Activated CD4-positive, alpha-beta T cell treated with anti-CD3 and anti-CD28 coated beads, Interleukin-2, amount 10 ng/mL, durations not matched to agents 24 days and 14 days (primary cell): ENCODE measurements at places on chromosomes 7 and 10. TPM values are rescaled to one million over a fixed set of nuclear protein-coding genes. Genes with fewer than 3 reads are reported as not detected.

GRCh38 chr7:27693794-27694193 is 31.1 kb upstream of the HIBADH start:
- no peak for DNase-seq

DNA sequence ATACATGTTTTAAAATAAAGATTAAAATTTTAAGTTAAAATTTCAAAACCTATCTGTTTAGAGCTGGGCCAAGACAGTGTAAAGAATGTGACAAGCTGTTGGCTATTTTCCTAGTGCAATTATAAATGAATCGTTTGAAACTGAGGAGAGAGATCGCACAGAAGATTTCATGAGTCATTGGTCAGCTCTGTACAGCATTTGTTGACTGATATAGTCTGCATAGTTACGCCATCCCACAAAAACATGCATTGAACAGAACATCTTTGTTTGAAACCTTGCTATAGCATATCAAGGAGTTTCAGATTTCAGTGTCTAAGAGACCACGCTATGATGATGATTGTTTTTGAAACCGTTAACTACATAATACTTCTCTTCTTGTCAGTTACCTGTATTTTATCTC is 1.3 kb upstream of the C10orf67 start:
- DNase-seq = no peak

- DNase-seq = no peak
Observed at GRCh38 chr7:116228241-116228640, 17.9 kb downstream of the TES start.

CD36 gene
- total RNA-seq = not detected in 2 replicates

C10orf90 gene
- total RNA-seq = not detected in 2 replicates

DNA sequence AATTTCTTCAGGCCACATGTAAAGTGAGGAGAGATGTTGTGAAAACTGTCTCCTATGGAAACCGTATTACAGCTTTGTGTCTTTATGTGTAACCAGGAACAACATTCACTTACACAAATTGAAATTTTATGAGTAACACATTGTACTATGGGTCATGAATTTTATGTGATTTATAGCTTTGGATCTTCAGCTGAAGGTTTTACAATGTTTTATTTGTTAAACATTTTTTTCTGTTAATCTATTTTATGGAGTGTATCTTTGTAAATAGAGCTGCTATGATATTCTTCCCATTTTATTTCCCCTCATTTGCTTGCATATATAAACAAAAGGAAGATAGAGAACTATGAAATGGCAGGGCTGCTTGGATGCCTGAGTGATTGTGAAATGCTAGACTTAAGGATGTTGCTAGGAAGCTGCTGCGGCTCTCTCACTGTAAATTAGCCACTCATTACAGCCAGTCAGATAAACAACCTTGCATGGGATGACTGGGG is 104.5 kb upstream of the PCLO start:
- DNase-seq = no peak

DNA sequence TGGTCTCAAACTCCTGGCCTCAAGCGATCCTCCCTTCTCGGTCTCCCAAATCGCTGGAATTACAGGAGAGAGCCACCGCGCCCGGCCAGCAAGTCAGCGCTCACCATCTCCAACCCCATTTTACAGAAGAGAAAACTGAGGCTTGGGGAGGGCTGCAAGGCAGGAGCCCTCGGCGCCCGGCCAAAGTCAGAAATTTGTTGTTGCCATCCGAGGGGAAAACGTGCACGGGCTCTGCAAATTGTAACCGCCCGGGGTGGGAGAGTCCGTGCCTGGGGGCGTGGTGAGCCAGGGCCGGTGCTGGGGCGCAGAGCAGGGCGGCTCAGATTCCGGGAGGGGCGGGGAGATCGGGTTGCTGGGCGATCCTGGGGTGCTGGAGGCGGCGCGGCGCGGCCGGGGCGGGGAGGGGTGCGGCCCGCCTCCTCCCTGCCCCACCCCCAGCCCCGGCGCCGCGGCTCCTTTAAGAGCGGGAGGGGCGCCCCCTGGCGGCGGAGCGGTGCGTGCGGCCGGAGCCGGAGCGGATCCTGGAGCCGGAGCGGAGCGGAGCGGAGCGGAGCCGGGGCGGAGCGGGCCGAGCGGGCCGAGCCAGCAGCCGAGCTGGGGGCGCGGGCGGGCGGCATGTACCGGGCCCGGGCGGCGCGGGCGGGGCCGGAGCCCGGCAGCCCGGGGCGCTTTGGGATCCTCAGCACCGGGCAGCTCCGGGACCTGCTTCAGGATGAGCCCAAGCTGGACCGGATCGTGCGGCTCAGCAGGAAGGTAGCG is at the start of gene VPS37D:
Gene VPS37D (plus strand): TSS at position 488 of the 759 bp plus-strand sequence. CDS start 128 bp downstream, at position 616.
- DNase-seq = peak; percentile 98

DNA sequence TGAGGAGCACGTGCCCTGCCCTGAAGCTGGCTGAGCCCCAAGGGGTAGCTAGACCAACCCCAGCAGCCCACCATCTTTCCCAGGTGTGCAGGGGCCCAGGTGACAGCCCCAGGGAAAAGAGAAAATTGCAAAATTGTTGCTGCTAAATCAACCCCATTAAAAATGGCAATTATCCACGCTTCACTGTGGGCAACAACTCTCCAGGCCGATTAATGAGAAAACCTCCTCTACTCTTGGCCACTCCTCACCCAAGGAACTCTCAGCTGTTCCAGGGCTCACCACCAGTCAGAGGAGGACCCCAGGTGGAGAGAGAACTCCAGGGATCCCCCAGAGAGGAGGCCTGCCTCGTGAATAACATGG is 516.1 kb upstream of the MGMT start:
- no peak for DNase-seq

DNA sequence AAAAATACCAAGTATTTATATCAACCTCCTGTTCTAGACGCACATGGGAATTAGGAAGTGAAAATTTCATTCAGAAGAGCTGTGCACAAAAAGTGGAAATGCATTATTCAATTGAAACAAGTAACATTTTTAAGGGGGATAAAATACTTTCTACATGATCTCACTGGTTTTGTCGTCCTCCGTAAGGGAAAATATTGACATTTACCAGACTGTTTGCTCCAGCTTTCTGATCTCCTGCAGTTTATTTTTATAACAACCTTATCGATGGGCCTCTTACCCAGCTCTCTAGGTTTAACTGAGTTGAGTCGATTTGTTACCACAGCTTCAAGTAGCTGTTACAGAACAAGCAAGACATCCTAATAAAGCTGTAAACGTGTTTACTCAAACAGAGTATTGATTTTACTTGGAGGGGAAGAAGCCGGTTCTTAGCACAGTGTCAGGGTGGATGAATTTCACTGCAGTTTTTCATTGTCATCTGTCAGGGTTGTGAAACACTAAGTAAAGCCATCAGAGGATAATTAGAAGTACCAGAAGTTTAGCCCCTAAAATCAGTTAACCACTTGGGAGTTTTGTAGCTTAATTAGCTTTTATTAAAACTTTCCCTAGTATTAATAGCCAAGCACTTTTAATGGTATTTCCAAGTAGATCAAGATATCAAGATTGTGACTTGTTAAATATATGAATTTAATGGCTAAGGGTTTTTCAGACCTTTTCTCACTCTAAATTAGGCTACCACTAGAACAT is 142.6 kb upstream of the KAT6B start:
- no peak for DNase-seq

SLC13A4 gene
- not detected in 2 replicates for total RNA-seq

- no peak for DNase-seq
Observed at GRCh38 chr10:76937181-76937600, 700.4 kb downstream of the KCNMA1 start.

GRCh38 chr7:158133515-158134271 is 453.9 kb downstream of the PTPRN2 start:
- DNase-seq = no peak

CHCHD1 gene
- total RNA-seq = 34.9 and 37.8 TPM in 2 replicates

DNA sequence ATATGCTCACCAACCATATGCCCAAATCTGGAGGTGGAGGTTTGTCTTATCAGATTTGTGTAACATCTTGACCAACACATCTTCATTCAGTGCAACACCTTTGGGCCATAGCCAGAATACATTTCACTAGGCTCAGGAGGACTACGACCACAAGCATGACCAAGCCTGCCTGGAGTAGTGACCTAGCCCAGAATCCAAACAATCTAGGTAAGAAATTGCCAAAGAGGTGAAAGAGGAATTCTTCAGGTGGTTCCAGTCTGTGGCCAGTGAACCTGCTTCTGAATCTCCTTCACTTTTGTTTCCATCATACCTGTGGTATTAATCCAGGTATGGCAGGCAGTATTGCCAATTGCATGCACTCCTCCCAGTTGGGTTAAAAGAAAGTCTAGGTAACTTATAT is 112.8 kb upstream of the RAB18 start:
- DNase-seq = no peak

MSMB gene
- not detected in 2 replicates for total RNA-seq

DNA sequence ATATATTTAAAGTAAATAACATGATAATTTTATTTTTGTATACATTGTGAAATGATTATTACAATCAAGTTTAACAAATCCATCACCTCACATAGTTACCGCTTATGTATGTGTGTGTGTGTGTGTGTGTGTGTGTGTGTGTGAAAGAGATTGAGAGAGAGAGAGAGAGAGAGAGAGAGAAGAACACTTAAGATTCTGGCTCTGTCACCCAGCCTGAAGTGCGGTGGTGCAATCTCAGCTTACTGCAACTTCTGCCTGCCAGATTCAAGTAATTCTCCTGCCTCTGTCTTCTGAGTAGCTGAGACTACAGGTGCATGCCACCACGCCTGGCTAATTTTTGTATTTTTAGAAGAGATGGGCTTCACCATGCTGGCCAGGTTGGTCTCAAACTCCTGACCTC is 17.8 kb downstream of the LYZL1 start:
- DNase-seq = no peak

ZNF727 gene
- total RNA-seq = not detected in 2 replicates

SPDYE18 gene
- 0.26 TPM in 1 of 2 replicates, not detected in the other for total RNA-seq

DNA sequence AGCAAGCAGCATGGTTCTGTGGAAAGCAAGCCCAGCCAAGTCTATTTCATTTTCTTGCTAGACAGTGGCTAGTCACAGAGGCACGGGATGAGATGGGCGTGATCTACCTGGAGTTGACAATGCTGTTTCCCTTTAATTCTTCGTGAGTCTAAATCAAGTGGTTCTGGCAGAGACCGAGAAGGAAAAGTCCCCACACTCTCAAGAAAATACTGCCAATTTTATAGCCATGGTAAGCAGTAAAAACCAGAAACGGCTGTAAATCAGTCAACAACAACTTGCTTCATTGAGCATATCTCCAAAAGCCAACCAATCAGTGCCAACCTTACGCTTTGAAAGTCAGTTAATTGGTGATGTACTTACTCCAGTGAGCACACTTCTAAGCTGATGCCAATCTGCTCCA is 223.4 kb downstream of the SEC23IP start:
- DNase-seq = no peak

EGFR gene
- total RNA-seq = not detected in 2 replicates

DNA sequence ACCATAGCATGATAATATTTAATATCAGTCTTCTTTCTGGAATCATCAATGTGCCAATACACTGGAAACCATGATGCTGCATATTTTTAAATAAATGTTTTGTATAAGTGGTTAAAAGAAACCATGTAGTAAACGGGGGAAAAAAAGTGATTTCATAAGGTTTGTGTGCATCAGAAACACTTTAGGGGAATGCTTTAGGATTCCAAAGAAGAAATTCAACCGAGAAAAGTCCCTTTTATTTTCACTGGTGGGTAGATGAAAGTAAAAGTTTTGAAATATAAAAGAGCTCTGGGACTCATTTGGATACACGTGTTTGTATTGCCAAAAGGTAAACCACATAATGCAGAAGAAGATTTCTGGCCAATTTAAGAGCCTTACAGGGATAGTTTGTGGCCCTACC is 11.9 kb upstream of the MACC1 start:
- no peak for DNase-seq

- DNase-seq = peak; percentile 91
Observed at GRCh38 chr7:44750921-44751571, 2.4 kb downstream of the ZMIZ2 start.

GRCh38 chr10:17273403-17273802 is 45.4 kb downstream of the VIM start:
- no peak for DNase-seq

DNA sequence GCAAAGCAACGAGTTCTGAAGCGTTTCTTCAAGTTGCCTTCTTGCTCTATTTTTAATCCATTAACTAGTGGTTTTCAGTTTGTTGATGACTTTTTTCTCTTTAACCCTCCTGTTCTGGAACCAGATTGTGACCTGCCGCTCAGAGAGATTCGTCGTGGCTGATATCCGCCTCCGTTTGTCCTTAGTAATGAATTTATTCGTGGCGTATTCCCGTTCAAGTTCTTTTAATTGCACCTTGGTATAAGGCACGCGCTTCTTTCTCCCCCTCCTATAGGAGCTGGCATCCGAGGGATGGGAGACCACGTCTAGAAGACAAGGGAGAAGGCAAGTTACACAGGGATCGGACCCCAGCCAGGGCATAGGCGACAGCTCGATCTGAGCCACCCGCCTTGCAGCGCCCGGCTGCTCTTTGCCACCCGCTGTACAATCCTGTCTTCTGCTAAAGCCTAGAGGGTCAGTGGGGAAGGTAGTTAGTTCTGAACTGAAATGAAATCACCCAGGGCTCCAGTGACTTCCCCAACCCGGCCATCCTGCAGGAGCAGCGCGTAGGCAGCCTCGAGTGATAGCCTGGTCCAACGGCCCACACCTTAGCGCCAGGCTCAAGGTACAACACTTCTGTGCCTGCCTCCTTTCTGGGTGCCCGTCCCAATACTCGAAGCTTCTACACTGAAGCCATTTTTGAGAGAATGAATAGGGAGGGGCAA is 1.6 kb downstream of the HOXA13 start:
- no peak for DNase-seq

PLXDC2 gene
- total RNA-seq = not detected in 2 replicates

DNA sequence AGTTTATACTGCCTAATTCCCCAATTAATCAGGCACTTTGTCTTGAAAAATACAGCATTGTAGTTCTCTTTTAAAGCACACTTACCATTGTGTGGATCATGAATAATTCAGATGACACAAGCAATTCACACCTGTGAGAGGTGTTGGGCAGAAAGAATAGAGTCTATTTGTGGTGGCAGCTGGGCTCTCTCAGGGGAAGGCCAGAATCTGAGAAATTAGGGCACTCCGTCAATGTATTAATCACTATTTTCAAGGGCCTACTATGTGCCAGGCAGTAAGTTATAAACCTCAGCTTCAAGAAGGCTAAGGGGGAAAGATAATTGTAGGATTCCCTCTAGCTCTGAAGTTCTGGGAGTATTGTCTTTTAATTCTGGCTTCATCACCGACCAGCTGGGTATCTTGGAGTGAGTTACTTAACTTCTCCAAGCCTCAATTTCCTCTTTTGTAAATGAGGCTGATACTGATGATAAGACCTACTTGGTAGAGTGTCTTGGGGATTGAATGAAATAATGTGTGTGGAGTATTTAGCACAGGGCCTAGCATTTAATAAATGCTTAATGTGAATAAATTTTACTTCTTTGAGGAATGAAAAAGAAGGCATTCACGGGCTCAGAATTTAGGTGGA is 2.5 kb downstream of the CHN2 start:
- DNase-seq = no peak

- DNase-seq = no peak
Observed at GRCh38 chr7:21771266-21771665, 174.4 kb downstream of the CDCA7L start.
